ENCODE measurements at places on chromosomes 11 and 22.

DNA sequence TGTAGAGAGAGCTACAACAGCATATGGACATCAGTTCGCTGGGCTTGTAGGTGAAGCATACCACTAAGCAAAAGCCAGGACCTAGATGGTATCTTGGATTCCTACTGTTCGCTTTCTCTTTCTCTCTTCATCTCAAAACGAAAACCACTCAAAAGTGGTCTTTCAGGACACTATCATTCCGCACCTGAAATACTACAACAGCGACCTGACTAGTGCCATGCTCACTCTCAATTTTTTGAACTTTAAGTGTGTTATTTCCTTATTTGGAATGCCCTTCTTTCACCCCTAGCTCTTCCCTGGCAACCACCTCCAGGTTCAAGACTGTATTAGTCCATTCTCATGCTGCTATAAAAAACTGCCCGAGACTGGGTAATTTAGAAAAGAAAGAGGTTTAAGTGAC, 59.2 kb downstream of the CCDC83 start:
- no peak for DNase-seq

DNA sequence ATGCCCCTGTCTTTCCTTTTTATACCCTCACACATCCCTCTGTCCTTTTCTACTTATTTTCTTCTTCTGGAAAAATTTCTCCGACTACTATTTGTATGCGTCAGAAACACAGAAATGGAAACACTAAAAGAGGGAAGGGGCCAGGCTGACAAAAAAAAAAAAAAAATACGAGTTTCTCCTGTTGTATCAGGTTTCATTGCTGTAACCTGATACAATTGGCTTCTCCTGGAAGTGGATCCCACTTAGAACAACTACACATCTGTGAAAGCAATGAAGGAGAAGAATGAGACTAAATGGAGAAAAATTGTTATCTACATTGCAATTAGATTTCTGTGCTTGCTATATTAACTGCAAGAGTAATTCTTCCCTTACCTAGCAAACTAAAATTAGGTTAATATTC, 393.9 kb downstream of the GUCY1A2 start:
- no peak for DNase-seq

DNA sequence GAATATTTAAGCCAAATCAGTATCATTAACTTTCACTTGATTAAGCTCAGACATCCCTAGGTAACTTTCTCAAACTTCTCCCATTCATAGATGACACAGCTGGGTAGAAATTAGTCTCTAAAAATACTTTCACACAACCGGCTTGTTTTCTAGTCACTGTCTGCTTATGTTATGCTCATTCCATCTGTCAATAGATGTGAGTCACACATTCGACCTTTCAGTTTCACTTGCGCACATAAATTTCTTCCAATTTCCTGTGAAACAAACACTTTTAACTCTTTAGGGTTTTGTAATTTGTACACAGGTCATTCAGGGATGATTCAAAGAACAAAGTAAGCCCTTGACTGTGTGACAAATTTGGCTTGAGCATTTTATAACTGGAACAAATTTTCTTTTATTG, 723.0 kb downstream of the KCNA4 start:
- no peak for DNase-seq

- peak; percentile 77 for DNase-seq
Measured at GRCh38 chr11:27698872-27699241, 1.4 kb downstream of the BDNF start.

GRCh38 chr11:117458275-117459122, 130.8 kb downstream of the CEP164 start:
- DNase-seq: no peak

GRCh38 chr11:975827-976226, 50.2 kb downstream of the AP2A2 start:
- no peak for DNase-seq

- no peak for DNase-seq
Measured at GRCh38 chr11:125454047-125454446, 42.0 kb downstream of the FEZ1 start.

- DNase-seq: no peak
Measured at GRCh38 chr11:92329137-92329536, 104.5 kb downstream of the FAT3 start.

GRCh38 chr11:32103941-32104340, 13.1 kb downstream of the RCN1 start:
- DNase-seq: no peak

- no peak for DNase-seq
Measured at GRCh38 chr11:34002420-34002819, 49.1 kb upstream of the CAPRIN1 start.

GRCh38 chr11:17905477-17905876, 107.4 kb downstream of the SERGEF start:
- DNase-seq: no peak

GRCh38 chr22:27724709-27725108, 76.8 kb downstream of the MN1 start:
- DNase-seq: no peak

DNA sequence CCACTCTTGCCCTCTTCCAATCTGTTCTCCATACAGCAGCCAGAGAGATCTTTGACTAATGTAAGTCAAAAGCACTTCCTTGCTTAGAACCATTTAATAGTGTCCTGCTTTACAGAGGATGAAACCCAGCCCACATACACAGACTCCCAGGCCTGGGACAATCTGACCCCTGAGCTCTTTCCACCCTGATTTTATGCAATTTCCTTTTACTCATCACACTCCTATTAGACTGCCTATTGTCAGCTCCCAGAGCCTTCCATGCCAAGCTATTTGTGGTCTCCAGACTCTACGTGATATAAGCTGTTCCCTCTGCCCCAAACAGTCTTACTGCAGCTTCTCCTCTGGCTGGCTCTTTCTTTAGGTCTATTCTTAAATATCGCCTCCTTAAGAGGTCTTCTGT, 28.1 kb downstream of the ME3 start:
- no peak for DNase-seq

GRCh38 chr11:117959438-117960149, 26.6 kb upstream of the IL10RA start:
- no peak for DNase-seq

- DNase-seq: no peak
Measured at GRCh38 chr22:41920271-41920976, 5.5 kb upstream of the SHISA8 start.

DNA sequence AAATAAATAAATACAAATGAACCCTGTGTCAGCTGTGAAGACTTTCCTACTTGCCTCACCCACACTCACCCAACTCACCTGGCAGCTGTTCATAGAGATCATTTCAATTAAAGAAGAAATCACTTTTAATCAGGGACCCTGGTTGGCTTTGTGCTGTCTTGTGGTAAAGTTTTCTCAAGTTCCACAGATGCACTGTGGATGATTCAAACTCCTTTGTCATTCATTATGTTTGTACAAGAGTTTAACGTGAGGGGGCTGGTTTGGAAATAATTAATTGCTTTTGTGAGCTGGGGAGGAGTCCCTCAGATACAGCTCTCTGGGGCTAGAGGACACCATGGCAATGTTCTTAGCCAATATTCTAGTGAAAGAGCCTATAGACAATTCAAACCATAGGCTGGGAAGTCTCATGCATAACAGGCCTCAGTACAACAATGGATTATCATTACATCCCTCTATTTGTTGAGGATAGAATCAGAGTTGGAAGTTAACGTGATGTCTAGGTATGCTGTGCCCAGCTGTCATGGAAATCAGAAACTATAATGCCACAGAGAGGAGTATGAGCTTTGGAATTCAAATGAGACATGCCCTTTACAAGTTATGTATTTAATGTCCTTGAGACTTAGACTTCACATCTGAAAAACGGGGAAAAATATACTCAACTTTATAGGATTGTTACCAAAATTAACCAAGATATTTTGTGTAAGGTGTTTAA, 698.5 kb downstream of the KCNA4 start:
- no peak for DNase-seq

DNA sequence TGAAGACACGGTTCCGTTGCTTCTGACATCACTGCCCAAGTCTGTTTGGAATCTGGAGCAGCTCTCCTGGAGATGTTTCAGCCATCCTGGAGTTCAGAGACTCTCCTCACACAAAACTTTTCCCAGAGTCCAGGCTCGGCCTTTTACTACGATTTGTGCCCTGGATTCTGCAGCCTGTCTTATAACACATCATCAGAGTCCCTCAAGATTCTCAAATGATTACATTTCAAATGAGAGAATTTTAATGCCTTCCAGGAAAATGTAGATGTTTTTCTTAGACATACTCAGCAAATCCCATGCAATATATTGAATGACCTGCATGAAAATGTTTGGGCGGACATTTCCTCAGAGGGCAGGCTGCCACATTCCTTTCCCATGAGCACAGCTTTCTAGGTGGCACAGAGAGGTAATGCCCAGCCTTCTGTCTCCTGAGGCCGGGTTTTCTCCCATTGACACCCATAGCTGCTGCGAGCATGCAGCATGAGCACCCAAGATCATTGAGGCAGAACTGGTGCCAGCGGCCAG, 129.1 kb downstream of the SNX19 start:
- no peak for DNase-seq
